ENCODE measurements at places on chromosomes 13 and 19. TPM values are rescaled to one million over a fixed set of nuclear protein-coding genes. Genes with fewer than 3 reads are reported as not detected.

The METTL21C gene
- total RNA-seq, result 0.25 TPM

The RDH8 gene
- 1.7 TPM for total RNA-seq

The CEACAM19 gene
- 11.2 TPM for total RNA-seq

The BEST2 gene
- 0.50 TPM for total RNA-seq

The GARIN5A gene
- total RNA-seq, result 120 TPM

The RAB3A gene
- 4.6 TPM for total RNA-seq

The FUT2 gene
- total RNA-seq, result 0.47 TPM

The ZNF66 gene
- 16.1 TPM for total RNA-seq

The NEK5 gene
- total RNA-seq, result 9.2 TPM

The ZNF98 gene
- total RNA-seq, result 17.7 TPM

The ADGRE3 gene
- total RNA-seq, result 0.19 TPM

The CACNG7 gene
- 0.81 TPM for total RNA-seq

The MEIOSIN gene
- 13.8 TPM for total RNA-seq

The BRCA2 gene
- 13.6 TPM for total RNA-seq

The PLPPR3 gene
- 20.1 TPM for total RNA-seq

The LRP3 gene
- total RNA-seq, result 29.3 TPM

The ARHGAP33 gene
- 133 TPM for total RNA-seq

The SIRT6 gene
- total RNA-seq, result 29.2 TPM

The CEACAM4 gene
- total RNA-seq, result 1.7 TPM

All from testis (tissue), 5 donors.